ENCODE measurements at places on chromosomes 12 and 14.

DNA sequence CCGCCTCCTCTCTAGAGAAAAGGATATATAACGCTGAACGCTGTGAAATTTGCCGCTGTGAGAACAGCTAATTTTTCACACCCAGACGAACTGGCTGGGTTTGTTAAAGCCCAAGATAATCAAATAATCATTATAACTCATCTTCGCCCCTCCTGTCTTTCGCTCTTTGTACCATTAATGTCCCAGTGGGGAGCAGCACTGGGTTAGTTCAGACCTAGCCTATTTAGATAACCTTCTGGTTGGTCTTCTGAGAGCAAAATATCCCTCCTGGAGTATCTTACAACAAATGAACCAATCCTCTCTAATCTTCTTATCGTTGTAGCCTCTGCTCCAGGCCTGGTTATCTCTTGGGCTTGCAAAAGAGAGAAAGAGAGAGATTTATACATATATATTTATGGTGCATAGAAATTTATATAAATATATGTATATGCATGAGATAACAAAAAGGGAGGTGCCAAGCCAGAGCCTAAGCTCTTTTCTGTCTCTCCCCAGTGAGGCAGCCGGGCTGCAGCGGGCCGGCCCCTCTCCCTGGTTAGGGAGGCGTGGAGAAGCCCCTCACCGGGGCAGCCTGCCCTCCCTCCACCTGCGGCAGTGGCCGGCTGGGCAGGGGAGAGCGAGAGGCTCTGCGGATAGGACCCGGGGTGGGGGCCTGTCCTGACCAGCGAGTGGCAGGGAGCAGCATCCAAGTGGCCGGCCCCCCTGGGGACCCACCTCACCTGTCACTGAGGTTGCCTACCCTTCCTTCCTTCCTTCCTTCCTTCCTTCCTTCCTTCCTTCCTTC lies 202.0 kb upstream of the LHX5 start:
- DNase-seq, result no peak

GRCh38 chr12:39852346-39852745 lies 232.7 kb upstream of the ABCD2 start:
- DNase-seq, result no peak

GRCh38 chr12:8453021-8453513 lies 2.7 kb upstream of the CLEC6A start:
- DNase-seq, result no peak

- DNase-seq, result no peak
Measured at GRCh38 chr12:50354908-50355307, 41.5 kb downstream of the FAM186A start.

GRCh38 chr14:54638135-54638446 lies 71.2 kb downstream of the SAMD4A start:
- DNase-seq, result no peak

GRCh38 chr12:57133916-57134315 lies 5.6 kb downstream of the LRP1 start:
- DNase-seq, result no peak

DNA sequence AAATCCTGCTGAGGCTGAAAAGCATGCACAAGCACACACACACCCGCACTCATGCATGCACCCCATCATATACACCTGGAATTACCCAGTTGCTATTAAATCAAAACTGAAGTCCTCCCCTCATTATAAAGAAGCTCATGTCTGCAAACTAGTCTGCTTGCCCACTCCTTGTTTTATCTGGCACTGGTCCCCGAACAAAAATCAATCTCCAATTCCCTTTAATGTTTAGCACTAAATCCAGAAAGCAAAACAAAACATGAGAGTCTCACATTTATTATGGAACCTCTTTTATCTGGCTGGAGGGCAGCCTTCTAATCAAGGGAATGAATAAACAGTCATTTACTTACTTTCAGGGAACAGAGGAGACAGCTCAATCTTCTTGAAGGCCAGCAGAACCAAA lies 1093.4 kb upstream of the FLRT2 start:
- no peak for DNase-seq

DNA sequence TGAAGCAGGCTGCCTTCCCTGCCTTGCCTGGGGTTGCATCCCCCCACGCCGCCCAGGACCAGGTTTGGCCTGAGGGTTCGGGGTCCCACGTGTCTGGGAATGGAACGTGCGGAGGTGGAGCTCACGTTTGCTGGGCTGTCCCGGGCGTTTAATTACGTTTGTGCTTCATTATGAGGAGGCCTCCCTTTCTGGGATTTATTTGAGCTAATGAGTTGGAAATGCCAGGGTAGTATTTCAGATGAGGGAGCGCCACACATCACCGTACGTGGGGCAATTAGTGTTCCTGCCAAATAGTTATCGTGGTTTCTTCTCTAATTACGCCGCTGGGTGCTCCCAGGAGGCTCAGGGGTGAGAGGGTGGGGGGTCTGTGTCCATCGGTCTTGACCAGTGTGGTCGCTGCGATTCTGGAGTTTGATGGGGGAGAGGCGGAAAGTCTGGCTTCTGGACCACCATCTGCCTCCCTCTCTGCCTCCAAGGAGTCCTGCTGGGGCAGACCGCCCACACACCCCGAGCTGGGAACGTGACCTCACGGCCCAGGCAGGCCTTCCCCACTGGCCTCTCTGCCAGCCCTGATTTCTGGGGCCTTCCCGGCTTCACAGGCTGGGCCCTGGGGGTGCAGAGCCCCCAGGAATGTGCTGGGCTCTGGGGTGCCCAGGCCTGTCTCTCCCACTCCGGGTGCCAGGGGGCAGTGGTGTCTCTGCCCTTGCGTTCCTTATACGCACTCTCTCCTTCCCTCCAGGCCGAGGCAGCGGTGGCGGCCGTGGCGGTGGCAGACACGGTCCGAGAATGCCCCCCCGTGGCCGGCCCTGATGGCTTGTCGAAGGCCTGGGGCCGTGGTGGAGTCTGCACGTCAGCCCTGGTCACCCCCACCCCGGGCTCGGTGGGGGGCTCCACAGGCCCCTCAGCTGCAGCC lies 18.9 kb downstream of the KIF26A start:
- DNase-seq, result no peak

DNA sequence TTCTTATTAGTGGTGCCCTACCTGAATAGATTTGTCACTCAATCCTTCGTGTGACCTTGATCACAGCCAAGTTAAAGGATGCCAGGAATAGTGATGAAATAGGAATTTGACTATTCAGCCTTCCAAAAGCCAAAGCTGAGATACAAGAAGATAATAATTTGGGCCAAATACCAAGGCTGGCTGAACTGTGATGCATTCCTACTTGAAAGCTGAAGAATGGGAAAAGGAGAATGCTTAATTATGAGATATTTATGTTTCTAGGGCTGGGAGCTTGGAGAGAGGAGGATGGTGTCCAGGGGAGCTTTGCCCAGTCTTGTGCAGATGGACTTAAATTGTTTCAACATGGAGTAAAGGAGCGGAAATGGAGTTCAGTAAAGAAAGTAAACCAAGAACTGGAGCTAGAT lies 5.2 kb downstream of the RNASE7 start:
- DNase-seq, result no peak

DNA sequence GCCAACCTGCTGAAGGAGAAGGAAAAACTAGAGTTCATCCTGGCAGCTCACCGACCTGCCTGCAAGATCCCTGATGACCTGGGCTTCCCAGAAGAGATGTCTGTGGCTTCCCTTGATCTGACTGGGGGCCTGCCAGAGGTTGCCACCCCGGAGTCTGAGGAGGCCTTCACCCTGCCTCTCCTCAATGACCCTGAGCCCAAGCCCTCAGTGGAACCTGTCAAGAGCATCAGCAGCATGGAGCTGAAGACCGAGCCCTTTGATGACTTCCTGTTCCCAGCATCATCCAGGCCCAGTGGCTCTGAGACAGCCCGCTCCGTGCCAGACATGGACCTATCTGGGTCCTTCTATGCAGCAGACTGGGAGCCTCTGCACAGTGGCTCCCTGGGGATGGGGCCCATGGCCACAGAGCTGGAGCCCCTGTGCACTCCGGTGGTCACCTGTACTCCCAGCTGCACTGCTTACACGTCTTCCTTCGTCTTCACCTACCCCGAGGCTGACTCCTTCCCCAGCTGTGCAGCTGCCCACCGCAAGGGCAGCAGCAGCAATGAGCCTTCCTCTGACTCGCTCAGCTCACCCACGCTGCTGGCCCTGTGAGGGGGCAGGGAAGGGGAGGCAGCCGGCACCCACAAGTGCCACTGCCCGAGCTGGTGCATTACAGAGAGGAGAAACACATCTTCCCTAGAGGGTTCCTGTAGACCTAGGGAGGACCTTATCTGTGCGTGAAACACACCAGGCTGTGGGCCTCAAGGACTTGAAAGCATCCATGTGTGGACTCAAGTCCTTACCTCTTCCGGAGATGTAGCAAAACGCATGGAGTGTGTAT lies 2.4 kb downstream of the FOS start:
- DNase-seq, result peak; percentile 58

GRCh38 chr12:114316076-114316475 lies 89.9 kb downstream of the TBX5 start:
- DNase-seq, result no peak

DNA sequence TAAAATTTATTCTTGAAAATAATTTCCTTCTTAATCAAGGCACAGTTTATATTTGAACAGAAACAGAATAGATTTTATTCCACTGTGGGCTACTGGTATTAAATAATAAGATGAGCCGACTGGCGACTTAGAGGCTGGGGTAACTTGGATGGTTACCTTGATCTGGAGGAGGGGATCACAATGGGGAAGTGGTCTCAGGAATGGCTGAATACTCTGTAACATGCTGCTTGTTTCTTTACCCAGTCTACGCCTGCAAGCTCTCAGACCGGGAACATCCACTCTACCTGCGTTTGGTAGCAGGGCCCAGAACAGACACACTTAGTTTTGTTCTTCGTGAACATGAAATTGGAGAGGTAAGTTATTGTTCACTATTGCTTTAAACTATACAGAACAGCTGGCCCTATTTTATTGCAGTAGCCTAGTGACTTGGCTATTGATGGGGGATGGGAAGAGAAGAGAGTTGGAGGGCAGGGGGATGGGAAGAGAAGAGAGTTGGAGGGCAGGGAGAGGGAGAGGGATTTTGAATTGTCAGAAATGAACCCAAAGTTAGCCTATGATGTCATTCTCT lies 67.9 kb downstream of the GNS start:
- DNase-seq, result no peak

DNA sequence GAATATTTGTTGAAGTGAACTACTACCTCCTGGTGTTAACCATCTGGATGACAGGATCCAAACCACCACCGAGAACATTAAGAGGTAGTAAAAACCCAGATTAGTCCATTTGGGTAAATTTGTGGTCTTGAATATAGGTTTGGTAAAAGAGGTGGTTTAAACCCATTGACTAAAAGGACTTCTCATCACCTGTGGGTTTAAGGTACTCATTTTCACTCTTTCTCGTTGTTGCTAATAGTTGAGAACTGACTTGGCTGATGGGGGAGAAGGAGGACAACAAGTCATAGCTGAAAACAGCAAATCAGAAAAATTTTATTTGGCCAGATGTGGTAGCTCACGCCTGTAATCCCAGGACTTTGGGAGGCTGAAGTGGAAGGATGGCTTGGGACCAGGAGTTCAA lies 59.2 kb downstream of the ACADS start:
- DNase-seq, result no peak

DNA sequence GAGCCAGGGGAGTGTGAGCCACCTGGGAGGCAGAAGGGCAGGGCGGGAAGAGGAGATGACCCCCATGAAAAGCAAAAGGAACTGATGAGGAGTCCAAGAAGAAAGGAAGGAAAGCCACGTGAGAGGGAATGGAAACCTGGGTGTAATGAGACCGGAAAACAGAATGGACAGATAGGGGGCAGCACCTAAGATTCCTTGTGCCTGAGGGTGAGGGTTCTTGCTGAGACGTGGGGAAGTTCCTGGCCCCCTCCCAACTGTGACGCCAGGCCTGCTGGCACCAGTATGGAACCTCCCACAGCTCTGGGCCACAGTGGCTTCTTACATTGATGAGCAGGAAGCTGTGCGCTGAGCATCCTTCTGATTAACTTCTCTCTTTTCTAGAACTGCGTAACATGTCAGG lies 30.8 kb downstream of the TTC7B start:
- peak; percentile 91 for DNase-seq

DNA sequence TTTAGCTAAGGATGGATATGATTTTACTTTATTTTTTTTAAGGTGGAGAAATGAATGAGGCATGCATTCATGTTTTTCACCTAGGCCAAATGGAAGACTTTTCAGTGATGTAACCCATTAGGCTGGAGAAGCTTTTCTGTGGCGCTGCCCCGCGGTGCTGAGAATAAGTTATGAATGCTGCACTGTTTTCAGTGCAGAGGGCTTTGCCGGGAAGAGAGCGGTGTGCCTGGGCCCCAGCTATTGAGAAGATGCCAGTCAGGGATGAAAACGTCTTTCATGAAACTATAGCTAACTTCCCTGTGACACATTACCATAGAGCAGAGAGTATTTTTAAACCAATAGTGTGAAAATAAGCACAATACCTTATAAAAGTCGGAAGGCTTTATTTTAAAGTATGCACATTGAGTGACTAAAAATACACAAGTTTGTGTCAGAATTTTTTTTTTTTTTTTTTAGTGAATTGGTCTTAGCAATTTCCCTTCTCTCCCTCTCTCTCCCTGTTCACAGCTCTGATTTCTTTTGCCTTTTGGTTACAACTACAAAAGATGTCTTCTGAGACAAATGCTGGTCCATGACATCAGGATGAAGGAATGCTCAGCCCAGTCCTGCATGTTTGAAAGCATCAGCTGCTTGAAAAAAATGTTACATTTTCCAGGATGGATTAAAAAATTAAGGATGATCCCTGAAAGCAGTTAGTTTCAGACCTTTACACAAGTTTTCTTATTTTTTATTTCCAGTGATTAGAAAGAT lies 48.3 kb downstream of the NPAS3 start:
- no peak for DNase-seq

DNA sequence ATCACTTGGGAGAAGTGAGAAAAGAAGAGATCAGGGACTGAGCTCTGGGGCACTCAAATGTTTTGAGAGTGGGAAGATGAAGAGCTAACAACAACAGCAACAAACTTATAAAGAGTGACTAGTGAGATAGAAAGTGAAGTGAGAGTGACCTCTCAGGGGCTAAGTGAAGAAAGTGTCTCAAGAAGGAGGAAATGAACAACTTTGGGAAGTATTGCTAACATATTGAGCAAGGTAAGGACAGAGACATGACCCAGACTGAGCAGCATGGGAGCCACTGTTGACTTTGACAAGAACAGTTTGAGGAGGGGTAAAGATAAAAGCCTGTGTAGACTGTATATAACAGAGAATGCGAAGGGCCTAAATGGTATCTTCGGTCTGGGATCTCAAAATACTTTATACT lies 155.1 kb upstream of the BTG1 start:
- no peak for DNase-seq

GRCh38 chr12:52231305-52232202 lies 1.5 kb upstream of the KRT7 start:
- no peak for DNase-seq

DNA sequence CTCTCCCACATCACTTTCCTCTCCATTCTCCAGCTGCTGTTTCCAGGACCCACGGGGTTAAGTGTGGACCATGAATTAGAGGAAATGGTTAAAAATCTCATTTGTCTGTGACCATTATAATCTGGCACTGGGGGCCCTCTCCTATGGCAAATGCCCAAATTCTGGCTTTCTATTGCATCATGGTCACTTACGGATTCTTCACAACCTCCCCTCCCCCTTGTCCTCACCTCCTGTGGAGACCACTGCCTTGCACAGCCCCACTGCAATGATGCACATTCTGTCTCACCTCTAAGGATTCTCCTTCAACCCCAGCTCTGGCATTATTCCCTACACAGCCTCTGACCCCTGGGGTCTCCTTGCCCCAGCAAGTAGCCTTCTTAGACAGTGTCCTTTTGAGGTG lies 18.9 kb downstream of the BCAT1 start:
- no peak for DNase-seq

GRCh38 chr14:33986804-33987203 lies 35.9 kb upstream of the EGLN3 start:
- no peak for DNase-seq
